ENCODE measurements at places on chromosomes 7 and 10.

GRCh38 chr10:24239289-24240040 lies 30.5 kb downstream of the KIAA1217 start:
- no peak for DNase-seq

GRCh38 chr7:41586931-41587640 lies 115.8 kb downstream of the INHBA start:
- no peak for DNase-seq

DNA sequence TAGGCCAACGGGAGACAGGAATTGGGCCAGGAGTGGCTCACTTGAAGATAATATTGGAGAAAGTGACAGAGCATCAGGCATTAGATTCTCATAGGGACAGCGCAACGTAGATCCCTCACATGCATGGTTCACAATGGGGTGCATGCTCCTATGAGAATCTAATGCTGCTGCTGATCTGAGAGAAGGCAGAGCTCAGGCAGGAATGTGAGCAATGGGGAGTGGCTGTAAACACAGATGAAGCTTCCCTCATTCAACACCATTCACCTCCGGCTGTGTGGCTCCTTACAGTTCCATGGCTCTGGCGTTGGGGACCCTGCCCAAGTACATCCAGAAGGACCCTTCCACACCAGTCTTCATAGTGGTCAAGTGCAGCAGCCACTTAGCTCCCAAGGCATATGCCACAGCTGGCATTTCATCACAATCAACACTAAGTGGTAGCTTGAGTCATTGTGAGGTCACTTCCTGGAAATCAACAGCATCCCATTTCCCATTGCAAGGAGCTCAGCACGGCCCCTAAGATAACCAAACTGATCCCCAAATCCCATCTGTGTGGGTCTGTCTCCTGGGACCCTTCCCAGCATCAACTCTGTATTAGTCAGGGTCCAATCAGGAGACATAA lies 174.5 kb downstream of the TPST1 start:
- DNase-seq: no peak

- peak; percentile 25 for DNase-seq
These were observed 106.0 kb upstream of the INSYN2A start for GRCh38 chr10:127302343-127302742.

DNA sequence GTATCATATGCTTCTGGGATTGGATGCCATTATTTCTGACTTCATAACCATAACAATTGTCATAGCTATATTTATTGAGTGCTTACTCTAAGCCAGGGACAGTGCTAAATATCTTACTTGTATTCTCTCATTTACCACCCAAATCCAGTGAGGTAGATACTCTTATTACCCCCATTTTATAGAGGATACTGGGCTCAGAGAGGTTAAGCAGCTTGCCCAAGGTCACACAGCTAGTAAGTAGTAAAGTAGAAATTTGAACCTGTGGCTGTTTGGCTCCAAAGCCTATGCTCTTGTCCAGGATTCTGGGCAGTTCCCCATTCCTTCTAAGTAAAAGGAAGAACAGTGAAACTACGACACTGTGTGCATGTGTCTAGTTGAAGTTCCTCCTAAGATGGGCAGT lies 56.5 kb downstream of the COL13A1 start:
- no peak for DNase-seq

DNA sequence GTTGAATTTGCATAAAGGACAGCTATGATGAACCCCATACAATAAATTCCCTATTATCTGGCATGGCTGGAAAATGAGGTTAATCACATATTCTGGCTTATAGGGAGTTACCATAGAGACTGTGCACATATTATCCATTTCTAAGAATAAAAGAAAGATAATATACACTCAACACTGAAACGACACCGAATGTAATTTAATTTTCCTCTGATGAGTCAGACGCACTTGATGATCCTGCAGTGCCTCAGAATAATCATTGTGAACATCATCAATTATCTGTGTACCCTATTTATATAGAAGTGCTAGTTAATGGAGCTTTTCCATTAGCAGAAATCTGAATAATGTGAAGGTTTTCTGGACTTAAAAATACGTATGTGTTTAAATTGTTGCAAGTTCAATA lies 60.2 kb downstream of the SGCE start:
- DNase-seq: no peak

GRCh38 chr10:17599089-17599488 lies 18.1 kb downstream of the HACD1 start:
- no peak for DNase-seq

DNA sequence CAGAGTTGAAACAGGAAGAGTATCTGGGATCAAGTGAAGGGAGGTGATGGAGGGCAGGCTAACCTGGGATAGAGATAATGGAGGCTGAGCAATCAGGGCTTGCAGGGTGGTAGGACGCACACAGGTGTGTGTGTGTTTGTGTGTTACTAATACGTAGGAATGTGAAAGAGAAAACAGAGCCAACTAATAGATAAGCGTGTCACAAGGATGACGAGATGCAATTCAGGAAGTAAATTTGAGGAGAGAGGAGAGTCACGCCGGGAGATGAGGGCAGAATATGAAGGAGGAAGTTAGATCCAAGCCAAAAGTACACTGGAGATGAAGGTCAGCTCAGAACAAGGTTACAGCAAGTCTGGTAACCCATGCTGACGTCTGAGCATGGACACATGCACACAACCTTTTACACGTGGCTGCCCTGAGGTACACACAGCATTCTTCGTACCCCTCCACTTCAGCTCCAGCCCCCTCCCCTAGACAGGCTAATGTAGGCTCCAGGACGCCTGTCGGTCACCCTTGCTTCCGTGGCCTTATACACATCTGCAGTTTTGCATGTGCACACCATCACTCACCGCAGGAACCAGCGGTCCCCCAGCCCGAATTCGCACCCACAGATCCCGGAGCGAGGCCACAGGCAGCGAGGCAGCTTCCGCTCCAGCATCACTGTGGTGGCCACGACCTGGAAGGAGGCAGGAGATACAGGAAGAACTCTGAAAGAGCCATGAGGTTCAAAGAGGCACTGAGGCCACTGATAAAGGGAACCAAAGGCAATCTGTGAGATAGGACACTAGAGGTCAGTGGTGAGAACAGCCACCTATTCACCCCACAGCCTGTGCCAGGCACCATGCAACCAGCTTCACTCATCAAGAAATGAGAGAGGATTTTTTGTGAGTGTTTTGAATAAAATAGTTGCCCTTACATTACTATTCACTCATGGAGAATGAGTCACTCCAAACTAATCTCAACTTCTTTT lies 23.7 kb upstream of the TRPV6 start:
- no peak for DNase-seq

GRCh38 chr10:99370993-99371392 lies 41.8 kb downstream of the CNNM1 start:
- peak; percentile 17 for DNase-seq

GRCh38 chr7:116024826-116025809 lies 5.4 kb downstream of the TFEC start:
- DNase-seq: no peak
